ENCODE measurements at places on chromosomes 6 and 20.

- DNase-seq, result peak; percentile 92
Measured at GRCh38 chr20:53774461-53775203, 181.0 kb upstream of the ZNF217 start.

GRCh38 chr6:26475823-26476729 is 18.3 kb downstream of the BTN2A1 start:
- DNase-seq, result no peak

DNA sequence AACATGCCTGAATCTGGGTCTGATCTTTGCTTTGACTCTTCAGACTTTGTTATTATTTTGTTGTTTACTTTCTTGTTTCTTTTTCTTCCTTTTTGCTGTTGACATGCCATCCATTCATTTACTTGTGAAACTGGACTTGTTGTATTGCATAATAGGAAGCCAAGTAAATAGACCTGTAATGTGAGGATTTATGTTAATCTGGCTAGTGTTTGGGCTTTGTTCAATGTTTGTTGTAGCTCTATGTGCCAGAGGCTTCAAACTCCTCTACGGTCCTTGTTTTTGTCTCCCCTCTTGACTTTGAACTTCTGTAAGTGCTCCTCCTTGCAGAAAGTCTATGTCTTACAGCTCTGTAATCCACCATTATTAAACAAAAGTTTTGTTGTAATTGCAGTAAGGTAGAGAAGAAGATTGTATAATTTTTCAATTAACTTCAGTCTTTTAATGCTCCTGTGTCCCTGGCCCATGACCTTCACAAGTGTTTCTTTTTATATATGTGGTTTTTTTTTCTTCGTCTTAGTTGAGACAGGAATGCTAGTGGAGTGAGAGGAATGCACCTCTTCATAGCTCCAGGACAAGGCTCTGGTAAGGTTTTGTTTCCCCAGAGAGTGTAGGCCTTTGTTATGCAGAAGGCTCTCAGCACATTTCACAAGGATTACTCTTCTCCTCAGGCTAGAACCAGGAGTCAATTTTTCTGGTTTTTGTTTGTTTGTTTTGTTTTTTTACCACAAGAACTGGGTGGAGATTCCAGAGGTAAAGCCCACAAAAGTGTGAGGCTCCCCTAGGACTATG is 1061.8 kb upstream of the CITED2 start:
- peak; percentile 28 for DNase-seq

- DNase-seq, result no peak
Measured at GRCh38 chr20:62336329-62336728, 30.8 kb downstream of the LAMA5 start.

DNA sequence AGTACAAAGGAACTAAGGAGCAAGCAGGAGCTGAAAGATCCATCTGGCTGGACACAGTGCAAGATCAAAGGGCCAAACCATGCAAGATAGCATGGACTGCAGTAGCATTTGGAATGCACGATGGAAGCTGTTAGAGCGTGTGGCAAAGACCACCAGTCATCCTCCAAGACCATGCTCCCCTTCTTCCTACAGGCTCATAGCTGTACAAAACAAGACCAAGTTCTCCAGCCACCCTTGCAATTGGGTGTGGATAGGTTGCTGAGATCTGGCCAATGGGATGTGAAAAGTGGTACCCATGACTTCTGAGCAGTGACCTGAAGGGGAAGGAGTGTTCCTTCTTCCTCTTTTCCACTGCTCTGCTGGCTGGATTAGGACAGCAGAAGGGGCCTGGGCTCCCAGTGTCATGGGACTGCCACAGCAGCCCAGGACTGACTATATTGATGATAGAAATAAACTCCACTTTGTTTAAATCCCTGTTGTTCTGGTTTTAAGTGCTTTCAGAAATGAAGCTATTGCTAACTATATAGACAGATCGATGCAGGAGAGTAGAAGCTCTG is 64.9 kb downstream of the SLC22A23 start:
- DNase-seq, result no peak

GRCh38 chr20:63663332-63664066 is 5.4 kb downstream of the RTEL1 start:
- DNase-seq, result no peak

DNA sequence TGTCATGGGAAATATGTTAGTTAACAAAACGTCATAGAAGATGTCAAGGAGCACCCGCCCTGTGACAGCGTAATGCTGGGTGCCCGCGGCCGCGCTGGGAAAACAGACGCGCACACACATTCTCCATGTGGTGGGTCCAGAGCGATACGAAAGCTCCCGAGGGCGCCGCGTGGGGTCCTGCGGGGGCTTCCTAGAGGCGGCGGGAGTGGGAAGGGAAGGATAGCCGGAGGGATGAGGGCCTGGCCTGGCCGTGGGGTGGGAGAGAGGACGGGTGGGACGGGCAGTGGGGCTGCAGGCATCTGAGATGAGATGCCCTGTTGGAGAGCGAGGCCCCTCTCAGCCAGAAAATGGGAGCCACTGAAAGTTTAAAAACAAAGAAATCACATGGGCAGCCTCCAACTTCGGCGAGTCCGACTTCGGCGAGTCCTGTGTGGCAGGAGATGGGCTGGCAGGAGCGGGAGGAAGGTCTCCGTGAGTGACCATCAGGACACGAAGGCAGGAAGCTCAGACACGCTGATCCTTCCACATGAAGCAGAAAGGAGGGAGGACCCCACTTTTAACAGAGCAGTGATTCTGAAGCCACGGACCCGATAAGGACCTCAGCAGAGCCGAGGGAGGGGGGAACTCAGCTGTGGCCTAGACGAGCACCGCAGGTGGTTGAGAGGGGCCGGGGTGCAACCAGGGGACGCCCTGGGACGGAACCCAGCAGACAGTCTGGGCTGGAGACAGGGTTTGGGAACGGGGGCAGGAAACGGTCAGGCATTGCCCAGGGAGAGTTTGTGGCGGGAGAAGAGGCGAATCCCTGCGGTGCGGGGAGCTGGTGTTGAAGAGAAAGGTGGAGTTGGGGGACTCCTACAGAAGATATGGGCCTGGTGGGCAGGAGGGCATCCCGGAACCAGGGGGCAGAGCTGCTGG is 114.1 kb upstream of the FRMD1 start:
- no peak for DNase-seq

DNA sequence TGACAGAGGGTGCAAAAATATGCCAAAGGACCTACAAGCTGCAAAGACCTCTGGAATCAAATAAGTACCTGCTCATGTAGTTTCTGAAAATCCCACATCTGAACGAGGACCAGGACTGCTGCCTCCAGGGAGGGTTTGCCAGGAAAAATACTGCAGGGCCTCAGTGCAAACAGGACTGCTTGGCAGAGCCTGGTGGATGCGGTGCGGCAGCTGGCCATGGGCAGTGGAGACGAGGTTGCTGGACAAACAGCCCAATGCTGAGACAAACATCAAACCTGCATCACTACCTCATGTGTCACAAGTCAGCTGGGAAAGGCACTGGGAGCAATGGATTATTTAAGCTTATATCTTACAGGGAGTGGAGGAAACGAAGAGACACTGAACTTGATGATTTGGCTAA is 238.8 kb downstream of the PAX1 start:
- no peak for DNase-seq
